ENCODE measurements at places on chromosomes 12 and 14. TPM values are rescaled to one million over a fixed set of nuclear protein-coding genes. Genes with fewer than 3 reads are reported as not detected.

NPFF gene
- total RNA-seq, result not detected

YARS2 gene
- 16.2 TPM for total RNA-seq

GPRC5D gene
- total RNA-seq, result not detected

GPRC5A gene
- 42.8 TPM for total RNA-seq

- no peak overlapping the region for H3K4me3 ChIP-seq
- H3K4me1 ChIP-seq, result no peaks in the 10 kb centered on the region
- no peaks in the 10 kb centered on the region for H3K36me3 ChIP-seq
- H3K27me3 ChIP-seq, result no peaks in the 10 kb centered on the region
Observed at GRCh38 chr12:38159591-38160317, 156.8 kb upstream of the ALG10B start.

All from thoracic aorta (tissue), 2 donors.